ENCODE measurements at places on chromosomes 4 and X. TPM values are rescaled to one million over a fixed set of nuclear protein-coding genes. Genes with fewer than 3 reads are reported as not detected.

The GUCY1A1 gene
- 0.69 TPM for total RNA-seq

The BTK gene
- not detected for total RNA-seq

The ZNF674 gene
- total RNA-seq = 8.1 TPM

The IL2 gene
- not detected for total RNA-seq

The ENPEP gene
- 4.7 TPM for total RNA-seq

Measured in smooth muscle cell of the pulmonary artery (primary cell).